AG10803 (cell line): ENCODE measurements at places on chromosomes 5 and 9.
A peak's percentile ranks its signal among the peaks of the same experiment; 100 is the strongest.

GRCh38 chr5:39340506-39340905 is 23.8 kb downstream of the C9 start:
- peak; percentile 26 for DNase-seq

GRCh38 chr5:163917747-163918146 is 412.3 kb downstream of the MAT2B start:
- DNase-seq, result no peak

DNA sequence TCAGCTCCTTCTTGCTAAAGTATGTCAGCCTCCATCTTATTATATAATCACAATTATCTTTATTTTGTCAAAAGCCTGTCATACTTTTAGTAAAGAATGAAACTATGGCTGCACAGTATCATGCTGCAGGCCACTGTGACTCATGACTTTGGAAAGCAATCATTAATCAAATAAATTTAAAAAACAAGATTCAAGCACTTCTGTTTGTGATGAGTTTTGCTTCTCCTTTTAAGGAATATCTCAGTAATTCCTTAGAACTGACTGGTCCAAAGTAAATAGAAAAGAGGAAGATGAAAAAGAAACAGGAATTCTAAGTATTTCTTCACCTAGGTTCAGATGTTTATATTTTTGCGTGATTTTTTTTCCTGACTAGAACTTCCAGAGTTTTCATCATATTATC is 83.1 kb downstream of the EDIL3 start:
- DNase-seq, result no peak

DNA sequence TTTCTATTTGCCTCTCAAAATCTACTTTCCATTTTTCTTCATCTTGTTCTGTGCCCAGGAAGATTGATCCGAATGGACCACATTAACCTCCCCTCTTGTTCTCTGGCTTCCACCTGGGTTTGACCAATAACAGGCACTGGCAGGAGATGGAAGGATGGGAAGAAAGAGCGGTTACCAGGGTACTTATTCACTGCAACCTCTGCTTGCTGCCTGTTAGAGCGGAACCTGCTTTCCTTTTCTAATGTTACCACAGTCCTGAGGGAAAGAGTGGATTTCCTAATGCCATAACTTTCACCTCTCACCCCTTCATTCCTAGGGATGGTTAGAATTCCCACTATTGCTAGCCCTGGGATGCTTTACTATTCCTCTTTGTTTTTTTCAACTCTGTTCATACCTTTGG is 262.1 kb downstream of the RFX3 start:
- DNase-seq, result no peak

DNA sequence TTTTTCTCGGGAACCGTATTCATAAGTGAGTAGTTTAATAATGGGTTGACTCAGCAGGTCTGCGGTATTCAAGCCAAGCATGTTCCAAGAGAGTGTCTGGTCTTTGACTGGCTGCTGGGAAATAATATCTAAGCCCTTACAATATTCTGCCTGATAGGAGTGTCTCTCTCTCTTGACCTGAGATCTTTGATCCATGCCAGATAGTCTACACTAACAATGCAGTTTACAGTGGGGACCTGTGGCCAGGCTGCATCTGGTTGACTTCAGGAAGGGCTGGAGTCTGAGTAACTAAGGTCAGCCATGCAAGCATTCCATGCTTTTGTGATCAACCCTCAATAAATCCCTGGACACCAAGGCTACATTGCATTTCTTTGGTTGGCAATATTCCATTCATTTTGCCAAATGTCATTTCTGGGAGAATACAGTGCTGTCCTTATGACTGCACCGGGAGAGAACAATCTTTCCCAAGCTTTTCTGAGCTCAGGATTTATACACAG is 195.5 kb downstream of the SEMA5A start:
- peak; percentile 98 for DNase-seq

DNA sequence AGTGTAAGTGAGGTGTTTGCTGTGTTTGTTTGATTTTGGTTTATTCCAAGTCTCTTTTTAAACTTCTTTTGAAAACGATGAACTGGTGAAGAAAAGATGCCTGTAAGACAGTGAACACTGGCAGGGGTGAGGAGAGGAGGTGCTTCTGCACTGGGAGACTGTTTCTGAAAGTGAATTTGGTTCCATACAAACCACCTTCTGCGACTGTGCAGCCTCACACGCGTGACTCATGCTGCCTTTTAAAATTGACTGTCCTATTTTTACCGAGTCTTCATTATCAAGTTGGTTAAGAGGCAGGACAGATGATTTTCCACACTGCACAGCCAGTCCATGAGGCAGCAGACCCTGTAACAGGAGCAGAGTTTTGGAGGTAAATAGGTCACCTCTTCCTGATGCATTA is 340.6 kb downstream of the MTRR start:
- DNase-seq, result no peak

DNA sequence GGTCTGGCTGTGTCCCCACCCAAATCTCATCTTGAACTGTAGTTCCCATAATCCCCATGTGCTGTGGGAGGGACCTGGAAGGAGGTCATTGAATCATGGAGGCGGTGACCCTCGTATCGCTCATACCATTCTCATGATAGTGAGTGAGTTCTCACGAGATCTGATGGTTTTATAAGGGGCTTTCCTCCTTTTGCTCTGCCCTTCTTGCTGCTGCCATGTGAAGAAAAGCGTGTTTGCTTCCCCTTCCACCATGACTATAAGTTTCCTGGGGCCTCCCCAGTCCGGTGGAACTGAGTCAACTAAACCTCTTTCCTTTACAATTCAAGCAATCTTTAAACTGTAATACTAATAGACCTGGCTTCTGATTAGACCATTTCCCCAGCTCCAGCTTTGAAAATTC is 92.2 kb upstream of the SARDH start:
- DNase-seq, result no peak

DNA sequence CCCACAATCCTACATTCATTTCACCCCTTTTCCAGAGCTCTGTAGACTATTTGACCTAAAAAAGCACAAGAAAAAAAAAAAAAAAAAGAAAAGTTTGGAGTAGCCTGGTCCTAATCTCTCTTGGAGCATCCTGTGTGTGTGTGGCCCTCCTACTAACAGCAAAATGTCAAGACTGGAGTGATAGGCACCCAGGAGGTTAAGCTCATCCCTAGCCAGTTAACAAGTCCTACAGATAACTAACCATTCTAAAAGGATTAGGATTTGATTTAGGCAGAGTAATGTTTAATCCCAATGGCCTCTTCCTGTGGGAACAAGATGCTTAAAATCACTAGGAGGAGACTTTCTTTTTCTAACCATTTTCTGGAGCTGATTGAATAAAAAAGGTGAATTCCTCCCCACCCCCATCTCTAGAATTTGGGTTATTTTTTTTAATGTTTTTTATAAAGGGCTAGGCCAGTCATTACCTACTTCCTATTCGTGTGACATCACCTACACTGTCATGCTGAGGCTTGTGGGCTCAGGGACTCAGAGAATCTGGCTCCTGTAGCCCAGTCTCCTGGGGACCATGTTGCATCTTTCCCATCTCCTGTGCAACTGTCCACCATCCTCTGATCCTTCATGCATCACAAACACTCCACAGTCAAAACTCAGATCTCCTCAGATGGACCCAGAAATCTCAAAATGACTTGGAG is 43.2 kb upstream of the NR3C1 start:
- DNase-seq, result no peak

- DNase-seq, result no peak
Measured at GRCh38 chr5:175766963-175767362, 104.4 kb upstream of the CPLX2 start.

DNA sequence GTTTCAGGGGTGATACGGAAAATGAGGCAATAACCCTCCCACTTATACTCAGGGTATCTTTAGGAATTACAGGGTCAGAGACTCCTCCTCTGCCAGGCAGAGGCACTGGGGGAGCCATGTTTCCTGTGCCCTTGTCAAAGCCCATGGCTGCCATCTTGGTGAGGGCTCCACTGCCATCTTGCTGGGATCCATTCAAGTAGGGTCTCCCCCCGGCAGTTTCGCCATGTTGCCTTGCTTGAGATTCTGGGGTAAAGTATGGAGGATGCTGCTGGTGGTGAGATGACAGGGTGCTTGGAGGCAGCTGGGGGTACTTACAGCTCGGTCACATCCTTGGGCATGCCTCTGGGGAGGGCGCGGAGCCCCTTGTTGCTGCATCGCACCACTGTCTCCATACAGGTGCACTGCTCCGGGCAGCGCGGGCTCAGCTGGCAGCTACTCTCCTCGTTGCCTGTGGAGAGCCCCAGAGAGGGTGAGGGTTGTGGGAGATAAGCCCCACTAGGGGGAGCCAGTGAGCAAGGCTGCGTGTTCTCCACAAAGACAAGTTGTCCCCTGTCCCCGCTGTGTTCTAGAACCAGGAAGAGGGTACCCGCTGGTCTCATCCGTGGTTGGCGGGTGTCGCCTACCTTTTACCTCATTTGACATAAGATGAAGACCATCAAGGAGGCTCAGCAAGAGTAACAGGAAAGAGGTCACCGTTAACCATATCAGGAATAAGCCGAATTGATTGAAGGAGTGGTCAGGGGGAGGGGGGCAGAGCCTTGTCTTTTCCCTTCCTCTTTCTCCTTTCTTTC is 169.0 kb upstream of the PANK3 start:
- DNase-seq, result peak; percentile 13

DNA sequence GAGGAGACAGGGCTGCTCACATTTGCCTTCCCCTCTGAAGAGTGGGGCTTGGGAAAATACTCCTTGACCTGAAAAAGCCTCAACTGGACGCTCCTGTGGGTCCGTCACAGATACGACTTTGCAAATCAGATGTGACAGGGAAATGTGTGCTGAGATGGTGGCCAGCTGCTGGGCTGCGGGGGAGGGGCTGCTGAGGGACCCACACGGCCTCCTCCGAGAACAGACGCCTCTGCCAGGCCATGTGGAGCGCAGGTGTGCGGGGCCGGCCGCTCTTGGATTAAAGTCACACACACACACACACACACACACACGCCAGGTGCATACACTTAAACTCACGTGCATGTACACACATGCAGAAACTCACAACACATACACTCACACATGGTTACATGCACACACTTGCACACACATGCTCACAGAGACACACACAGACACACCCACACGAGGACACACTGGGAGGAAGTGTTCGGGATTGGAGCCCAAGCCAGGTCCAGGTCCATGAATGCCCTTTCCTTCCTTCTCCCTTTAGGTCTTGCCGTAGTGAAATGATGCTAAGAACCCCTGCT is 167.4 kb downstream of the GAPVD1 start:
- DNase-seq, result peak; percentile 25

DNA sequence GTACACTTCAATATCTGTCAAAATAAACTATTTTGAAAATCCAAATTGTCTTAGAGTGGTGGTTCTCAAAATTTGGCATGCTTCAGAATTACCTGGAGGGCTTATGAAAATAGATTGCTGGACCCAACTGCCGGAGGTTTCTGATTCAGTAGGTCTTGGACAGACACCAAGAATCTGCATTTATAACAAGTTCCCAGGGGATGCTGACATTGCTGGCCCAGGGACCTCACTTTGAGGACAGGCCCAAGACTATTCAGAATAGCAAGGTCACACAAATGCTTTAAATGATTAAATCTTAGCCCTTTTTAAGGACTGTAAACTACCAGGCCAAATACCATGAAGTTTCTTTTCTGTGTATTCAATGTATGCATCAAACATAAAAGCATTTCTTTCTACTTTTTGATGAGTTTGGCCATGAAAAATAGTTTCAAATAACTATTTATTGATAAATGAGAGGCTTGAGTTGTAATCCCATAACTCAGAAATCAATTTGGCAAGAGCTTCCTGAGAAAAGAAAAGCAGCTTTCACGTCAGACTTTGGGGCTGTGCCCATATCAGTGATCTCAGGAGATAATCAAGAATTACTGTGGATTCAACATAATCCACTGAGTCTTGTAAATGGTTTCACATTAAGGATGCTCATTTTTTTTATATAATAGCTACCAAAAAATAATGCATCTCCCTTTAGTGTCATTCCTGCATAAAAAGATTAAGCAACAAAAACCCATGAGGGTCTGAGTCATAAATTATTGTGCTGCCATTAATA is 191.4 kb downstream of the FRMD3 start:
- no peak for DNase-seq

DNA sequence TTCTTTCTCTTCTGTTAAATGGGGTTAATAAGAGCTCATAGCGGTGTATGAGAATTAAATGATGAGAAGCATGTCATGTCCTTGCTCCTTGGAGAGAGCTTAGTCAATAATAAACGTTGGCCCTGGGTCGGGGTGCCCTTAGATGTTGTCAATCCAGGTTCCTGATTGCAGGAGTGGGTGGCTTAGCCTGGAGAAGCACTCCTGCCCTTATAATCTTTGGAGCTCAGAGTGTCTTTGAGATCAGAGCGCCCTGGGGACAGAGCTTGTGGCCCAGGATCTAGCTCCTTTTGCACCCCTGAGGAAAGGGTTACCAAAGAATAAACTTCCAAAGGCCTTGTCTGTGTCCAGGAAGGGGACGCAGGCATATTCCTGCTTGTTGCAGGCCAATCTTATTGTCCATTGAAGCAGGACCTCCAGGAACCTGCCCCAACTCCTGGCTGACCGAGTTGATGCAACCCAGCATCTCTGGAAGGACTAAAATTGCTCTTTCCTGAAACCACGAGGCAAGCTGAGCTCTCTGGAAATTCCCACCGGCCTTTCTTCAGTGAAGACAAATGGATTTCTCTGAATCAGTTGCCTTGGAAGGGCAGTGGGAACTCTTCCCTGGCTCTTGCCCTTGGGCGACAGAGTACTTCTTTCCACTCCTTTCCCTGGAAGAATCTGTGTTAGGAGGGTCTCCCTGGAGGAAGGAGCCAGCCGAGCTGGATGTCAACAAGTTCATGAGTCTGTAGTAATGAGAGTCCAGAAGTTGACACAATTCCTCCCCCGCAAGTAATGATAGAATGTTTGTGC is 6.4 kb upstream of the AMBP start:
- no peak for DNase-seq

GRCh38 chr5:126235628-126236027 is 187.6 kb upstream of the GRAMD2B start:
- DNase-seq, result no peak

- DNase-seq, result no peak
Measured at GRCh38 chr9:126051446-126052130, 275.0 kb upstream of the MVB12B start.

GRCh38 chr5:75457691-75458090 is 53.7 kb downstream of the CERT1 start:
- no peak for DNase-seq

DNA sequence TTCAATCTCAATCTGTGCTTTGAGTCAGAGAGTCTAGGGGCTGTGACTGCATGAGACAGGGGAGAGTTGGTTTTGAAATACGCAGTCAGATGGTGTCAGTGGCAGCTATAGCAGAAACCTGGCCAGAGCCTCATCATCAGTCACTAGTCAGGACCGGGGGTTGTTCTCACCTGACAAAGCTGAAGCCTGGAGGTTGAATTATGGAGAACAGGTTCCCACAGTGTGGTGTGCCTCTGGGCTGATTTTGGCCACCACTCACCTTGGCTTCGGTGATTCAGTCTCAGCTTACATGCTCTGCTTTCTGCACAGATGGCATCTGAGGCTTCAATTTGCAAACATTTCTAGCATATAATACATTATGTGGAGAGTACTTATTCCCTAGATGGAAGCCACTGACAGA is 387.3 kb downstream of the YTHDC2 start:
- DNase-seq, result no peak

GRCh38 chr9:1938675-1939170 is 76.4 kb upstream of the SMARCA2 start:
- no peak for DNase-seq

- no peak for DNase-seq
Measured at GRCh38 chr5:148682058-148683026, 28.0 kb upstream of the HTR4 start.
